Hair follicle dermal papilla cell (primary cell): ENCODE measurements at places on chromosomes 6 and 20. TPM values are rescaled to one million over a fixed set of nuclear protein-coding genes. Genes with fewer than 3 reads are reported as not detected.

Gene ZSCAN23
- total RNA-seq = 4.0 and 4.5 TPM in 2 replicates

Gene GPX5
- not detected in 2 replicates for total RNA-seq

Gene CCN6
- not detected in 2 replicates for total RNA-seq

Gene ADGB
- not detected in 2 replicates for total RNA-seq

Gene PROCR
- total RNA-seq = 21.7 and 24.2 TPM in 2 replicates

Gene VSX1
- not detected in 2 replicates for total RNA-seq

Gene PTCHD4
- 2.4 and 4.7 TPM in 2 replicates for total RNA-seq

Gene RGS17
- total RNA-seq = 2.3 and 2.6 TPM in 2 replicates

Gene MUC22
- total RNA-seq = not detected in 2 replicates

Gene TOX2
- 1.3 and 1.5 TPM in 2 replicates for total RNA-seq

Gene SALL4
- under 0.01 and 0.16 TPM in 2 replicates for total RNA-seq

Gene FABP7
- not detected in 2 replicates for total RNA-seq

Gene CALHM4
- total RNA-seq = not detected in 2 replicates

Gene EPPIN
- total RNA-seq = not detected in 2 replicates

Gene RPS6KA2
- total RNA-seq = 106 and 120 TPM in 2 replicates

Gene ARFGEF2
- total RNA-seq = 42.9 and 55.3 TPM in 2 replicates

Gene EPB41L2
- 88.0 and 93.1 TPM in 2 replicates for total RNA-seq

Gene DIDO1
- 59.1 and 61.2 TPM in 2 replicates for total RNA-seq

Gene PTCRA
- total RNA-seq = not detected in 2 replicates

Gene KHDC1L
- 1.1 TPM in 1 of 2 replicates, not detected in the other for total RNA-seq

Gene ASIP
- total RNA-seq = 0.32 TPM in 1 of 2 replicates, not detected in the other

Gene FAM50B
- 7.8 and 8.6 TPM in 2 replicates for total RNA-seq

Gene TNF
- 0.16 TPM in 1 of 2 replicates, not detected in the other for total RNA-seq

Gene GLYATL3
- not detected in 2 replicates for total RNA-seq

Gene TULP1
- total RNA-seq = not detected in 2 replicates

Gene MPC1
- total RNA-seq = 20.3 and 23.1 TPM in 2 replicates

Gene GABRR2
- 0.16 TPM in 1 of 2 replicates, not detected in the other for total RNA-seq

Gene SLC17A3
- total RNA-seq = not detected in 2 replicates

Gene DSP
- total RNA-seq = 8.8 and 12.4 TPM in 2 replicates

Gene DUSP15
- 2.1 TPM in 1 of 2 replicates, not detected in the other for total RNA-seq

Gene NKAPL
- 0.65 and 0.73 TPM in 2 replicates for total RNA-seq

Gene PRR18
- not detected in 2 replicates for total RNA-seq

Gene PRICKLE4
- not detected in 2 replicates for total RNA-seq

Gene RAD21L1
- 0.32 TPM in 1 of 2 replicates, not detected in the other for total RNA-seq

Gene EDN1
- 5.3 and 7.3 TPM in 2 replicates for total RNA-seq

Gene SAMD5
- 1.7 and 3.7 TPM in 2 replicates for total RNA-seq

Gene PROKR2
- not detected in 2 replicates for total RNA-seq

Gene SNAI1
- 3.1 and 3.5 TPM in 2 replicates for total RNA-seq
